Glutamatergic neuron (in vitro differentiated cells): ENCODE measurements at places on chromosomes 16 and 17. TPM values are rescaled to one million over a fixed set of nuclear protein-coding genes. Genes with fewer than 3 reads are reported as not detected.

Gene ZSCAN10
- total RNA-seq = 0.74 TPM

DNA sequence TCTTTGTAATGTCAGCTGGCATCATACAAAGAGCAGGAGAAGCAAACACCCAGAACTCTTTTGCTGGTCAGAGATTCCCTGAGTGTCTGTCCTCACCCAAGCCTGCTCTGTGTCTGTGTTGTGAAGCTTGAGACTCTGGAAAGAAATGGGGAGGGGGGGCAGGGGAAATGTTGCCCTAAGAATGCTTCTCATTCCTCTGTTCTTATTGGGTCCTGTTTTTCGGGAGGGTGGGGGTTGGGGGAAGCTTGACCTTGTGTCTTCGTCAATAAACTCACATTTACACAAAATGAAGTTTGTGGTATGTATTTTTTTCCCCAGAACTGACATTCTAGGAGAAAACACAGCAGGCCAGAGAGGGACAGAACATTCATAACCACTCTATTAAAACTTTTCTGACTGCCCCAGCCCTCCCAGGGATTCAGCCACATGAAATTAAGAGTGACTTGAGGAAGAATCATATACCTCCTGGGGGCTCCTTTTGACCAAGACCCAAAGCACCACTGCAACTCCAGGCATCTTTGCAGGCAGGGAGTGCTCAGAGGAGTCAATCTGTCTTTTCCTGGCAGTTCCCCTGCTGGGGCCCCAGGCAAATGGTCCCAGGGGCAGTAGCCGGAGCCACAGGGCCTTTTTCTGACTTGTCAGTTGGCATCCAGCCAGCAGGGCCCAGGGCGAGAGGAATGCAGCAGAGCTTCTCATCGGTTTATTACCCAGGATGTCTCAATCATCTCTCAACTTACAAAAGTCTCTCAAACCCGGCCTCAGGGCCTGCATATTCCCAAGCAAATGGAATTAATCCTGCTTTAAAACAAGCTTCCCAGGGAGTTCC lies 5.1 kb upstream of the RASL10B start:
- peak; percentile 67 for DNase-seq

DNA sequence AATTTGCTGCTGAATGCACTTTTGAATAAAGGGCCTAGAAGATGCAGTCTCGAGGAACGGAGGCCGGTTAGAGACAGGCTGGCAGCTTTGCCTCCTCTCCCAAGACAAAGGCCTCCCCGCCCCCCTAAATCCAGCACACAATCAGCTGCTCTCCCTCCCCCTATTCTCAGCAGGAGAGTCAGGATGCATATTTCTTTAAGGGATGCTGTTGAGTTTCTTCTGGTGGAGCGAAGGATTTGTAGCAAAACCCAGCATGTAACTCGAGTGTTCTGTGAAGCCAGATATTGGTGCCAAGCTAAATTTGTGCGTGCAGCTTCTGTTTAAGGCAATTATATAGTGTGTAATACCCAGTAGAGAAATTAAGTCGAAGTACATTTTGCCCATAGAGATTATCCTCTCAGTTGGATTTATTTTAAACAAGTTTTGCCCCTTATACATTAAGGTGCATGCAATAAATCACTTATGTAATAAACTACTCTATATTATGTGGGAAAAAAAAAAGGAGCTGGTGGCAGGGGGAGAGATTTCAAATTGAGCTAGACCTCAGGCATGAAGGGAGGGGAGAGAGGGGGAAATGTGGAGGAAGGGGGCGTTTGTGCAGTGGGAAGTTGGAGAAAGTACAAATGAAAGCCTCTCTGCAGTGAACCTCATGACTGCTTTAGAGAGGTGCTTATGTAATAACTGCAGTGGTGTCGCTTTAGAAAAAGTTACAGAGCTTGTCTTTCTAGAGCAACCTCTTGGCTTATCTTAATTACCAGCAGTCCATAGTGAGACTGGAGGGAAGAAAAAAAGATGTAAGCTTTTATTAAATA lies 599.2 kb downstream of the MAF start:
- DNase-seq = no peak

Gene SCNN1G
- total RNA-seq = 0.39 TPM

Gene SRCAP
- total RNA-seq = 60.1 TPM

GRCh38 chr16:19488213-19488640 lies 33.7 kb downstream of the GDE1 start:
- no peak for DNase-seq

Gene SMIM5
- 0.20 TPM for total RNA-seq

Gene TBC1D3K
- total RNA-seq = not detected

Gene DLX4
- 0.29 TPM for total RNA-seq

GRCh38 chr16:30456302-30456701 lies 10.6 kb upstream of the SEPHS2 start:
- no peak for DNase-seq

Gene IGF2BP1
- total RNA-seq = 260 TPM
